Kidney (tissue), 22 donors: ENCODE measurements at places on chromosomes 5 and 9. TPM values are rescaled to one million over a fixed set of nuclear protein-coding genes. Genes with fewer than 3 reads are reported as not detected.

DNA sequence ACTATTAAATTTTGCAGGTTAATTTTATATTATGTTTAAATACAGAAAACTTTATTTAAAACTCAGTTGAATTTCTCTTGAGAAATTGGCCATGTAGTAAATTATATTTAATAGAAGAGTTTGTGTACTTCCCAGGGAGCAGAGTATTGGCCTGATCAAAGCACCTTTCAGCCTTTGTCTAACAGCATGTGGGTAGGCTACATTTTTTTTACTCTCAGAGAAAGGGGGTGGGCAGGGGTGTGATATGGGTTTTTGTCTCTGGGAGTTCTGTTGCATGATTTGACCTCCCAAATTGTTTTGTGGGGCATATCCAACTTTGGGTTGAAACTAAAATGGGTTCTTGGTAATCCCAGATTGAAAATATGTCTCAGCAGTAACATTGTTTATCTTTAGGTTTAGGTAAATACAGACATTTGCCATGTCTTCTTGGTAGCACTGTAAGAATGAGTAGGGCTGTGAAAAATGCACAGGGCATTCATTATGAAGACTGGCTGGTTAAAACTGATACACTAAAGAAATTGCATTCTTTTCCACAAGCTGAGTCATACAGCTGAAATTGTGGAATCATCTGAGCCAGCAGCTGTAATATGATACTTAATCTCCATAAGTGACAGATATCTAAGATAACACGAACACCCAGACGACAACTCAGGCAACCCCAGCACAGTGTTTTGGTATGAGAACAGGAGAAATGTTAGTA is 75.4 kb upstream of the CDKN2B start:
- no peak for DNase-seq

GDA gene
- 31.4 TPM for total RNA-seq

ZNF454 gene
- 4.2 TPM for total RNA-seq

GRCh38 chr5:141050622-141051520 is at the start of gene PCDHB1:
TSS of gene PCDHB1 (plus strand) at chr5:141051374. CDS start at chr5:141051471, 97 bp downstream.
- peak; percentile 47 for DNase-seq

- peak; percentile 54 for DNase-seq
These were observed 8.4 kb upstream of the SETD9 start for GRCh38 chr5:56900858-56901578.

FAM81B gene
- 1.9 TPM for total RNA-seq

- DNase-seq, result no peak
These were observed 6.0 kb downstream of the F2RL2 start for GRCh38 chr5:76617229-76617628.

- no peak for DNase-seq
These were observed 40.0 kb downstream of the PIK3R1 start for GRCh38 chr5:68255305-68256120.

DNA sequence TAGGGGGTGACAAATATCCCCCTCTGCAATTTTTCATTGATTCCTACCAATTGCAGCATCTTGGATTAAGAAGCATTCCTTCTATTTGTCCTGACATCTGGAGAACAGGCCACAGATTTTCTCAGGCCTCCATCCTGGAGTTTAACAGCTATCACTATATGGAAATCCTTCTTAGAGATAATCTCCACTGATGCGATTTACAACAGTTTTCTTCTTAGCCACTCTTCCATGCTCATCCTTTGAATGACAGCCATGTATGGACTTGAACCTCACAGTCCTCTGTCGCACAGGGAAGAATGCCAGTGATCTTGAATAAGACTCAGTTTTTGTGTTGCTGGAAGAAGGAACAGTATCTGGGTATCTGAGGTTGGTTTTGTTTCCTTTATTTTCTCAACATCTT is 73.2 kb downstream of the PGM5 start:
- no peak for DNase-seq

MELK gene
- 1.1 TPM for total RNA-seq

GLDC gene
- 60.1 TPM for total RNA-seq

GRCh38 chr5:80998590-80998979 is 38.4 kb downstream of the RASGRF2 start:
- no peak for DNase-seq

GRCh38 chr5:173180331-173180730 is 36.0 kb downstream of the BNIP1 start:
- no peak for DNase-seq

INSYN2B gene
- total RNA-seq, result 0.28 TPM

GRCh38 chr5:25579111-25579510 is 934.3 kb upstream of the CDH10 start:
- no peak for DNase-seq

DNA sequence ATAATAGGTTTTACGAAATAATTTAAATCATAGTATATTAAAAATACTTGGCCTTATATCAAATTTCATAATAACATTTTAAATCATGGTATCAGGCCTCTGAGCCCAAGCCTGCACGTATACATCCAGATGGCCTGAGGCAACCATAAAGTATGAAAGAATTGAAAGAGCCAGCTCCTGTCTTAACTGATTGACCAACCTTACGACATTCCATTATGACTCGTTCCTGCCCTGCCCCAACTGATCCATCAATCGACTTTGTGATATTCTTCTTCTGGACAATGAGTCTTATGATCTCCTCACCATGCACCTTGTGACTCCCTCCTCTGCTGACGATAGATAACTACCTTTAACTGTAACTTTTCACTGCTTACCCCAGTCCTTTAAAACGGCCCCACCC is 545.0 kb downstream of the MTRR start:
- no peak for DNase-seq

SOHLH1 gene
- not detected for total RNA-seq

TAF11L5 gene
- total RNA-seq, result not detected

NUTM2G gene
- total RNA-seq, result not detected

TRIP13 gene
- 1.6 TPM for total RNA-seq

SPDL1 gene
- 6.8 TPM for total RNA-seq

GRCh38 chr9:83274787-83275186 is 211.8 kb upstream of the RASEF start:
- DNase-seq, result no peak

OTP gene
- not detected for total RNA-seq

DDX41 gene
- total RNA-seq, result 86.7 TPM

DNA sequence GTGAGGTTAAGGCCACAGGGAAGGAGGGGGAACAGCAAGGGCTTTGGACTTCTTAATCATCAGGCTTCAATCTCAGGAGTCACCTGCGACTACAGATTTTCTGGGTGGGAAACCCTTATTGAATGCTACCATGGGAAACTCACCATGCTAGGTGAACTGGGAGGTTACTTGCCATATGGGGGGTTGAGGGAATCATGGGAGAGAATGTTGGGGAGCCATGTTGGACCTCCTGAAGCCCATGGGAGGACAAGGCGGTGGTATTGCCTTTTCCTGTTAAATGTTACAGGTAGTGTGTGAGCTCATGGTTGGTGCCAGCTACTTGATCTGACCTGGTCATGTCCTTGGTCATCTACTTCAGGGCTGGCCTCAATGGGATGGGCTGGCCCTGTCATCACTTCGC is 31.4 kb downstream of the NEUROG1 start:
- no peak for DNase-seq

DNA sequence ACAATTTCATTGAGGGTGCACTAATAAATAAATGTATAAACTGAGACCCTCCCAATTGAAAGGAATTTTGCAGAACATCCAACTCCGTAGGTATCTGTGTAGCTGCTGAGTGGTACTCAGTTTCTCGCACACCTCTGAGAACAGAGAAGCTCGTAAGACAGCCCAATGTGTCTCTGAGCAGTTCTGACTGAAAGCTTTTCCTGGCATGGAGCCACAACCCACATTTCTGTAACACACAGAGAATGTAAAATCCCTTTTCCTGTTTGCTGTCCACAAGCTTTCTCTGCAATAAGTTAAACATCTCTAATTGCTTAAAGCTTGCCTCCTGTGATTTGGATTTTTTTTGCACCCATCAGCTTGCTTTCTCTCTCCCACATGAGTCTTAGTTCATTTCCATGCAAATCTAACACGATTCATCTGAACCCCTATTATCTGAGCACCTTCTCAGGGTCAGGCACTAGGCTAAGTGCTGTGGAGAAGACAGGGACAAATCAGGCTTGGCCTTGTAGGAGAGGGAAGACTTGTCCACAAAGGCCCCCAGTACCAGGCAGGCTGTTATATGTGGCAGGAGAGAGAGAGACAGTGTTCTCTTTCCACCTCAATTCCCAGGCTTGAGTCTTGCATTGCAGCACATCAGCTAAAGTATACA is 44.2 kb upstream of the COL15A1 start:
- no peak for DNase-seq

HDHD3 gene
- 29.8 TPM for total RNA-seq

- peak; percentile 94 for DNase-seq
These were observed 118.8 kb upstream of the RPS23 start for GRCh38 chr5:82396871-82397514.

DNA sequence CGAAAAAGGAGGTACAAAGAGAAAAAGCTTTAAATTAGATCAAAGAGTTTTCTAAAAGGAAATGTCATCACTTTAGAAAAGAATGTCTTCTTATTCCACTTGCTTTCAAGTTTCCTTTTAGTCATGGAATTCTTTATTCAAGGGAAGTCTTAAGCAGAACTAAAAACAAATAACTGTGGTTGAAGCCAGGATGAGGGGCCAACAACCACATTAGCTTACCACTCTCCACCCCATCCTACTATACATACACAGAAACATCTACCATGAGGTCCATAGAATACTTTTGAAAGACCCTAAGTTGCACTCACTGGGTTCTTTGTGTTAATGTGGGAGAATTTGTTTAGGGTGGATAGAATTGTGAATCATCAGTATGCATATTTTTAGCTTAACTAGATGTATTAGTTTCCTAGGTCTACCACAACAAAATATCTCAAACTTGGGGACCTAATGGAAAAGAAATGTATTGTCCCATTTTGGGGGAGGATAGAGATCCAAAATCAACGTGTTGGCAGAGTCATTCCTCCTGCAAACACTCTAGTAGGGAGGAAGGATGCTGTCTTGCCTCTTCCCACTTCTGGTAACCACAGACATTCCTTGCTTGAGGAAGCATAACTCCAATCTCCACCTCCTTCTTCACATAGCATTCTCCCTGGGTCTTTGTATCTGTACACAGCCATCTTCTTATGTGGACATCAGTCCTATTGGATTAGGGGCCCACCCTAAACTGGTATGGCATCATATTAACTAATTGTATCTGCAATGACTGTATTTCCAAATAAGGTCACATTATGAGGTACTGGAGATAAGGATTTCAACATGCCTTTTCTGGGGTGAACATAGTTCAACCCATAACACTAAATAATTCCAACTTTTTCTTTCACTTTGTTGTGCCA is 239.4 kb downstream of the LURAP1L start:
- no peak for DNase-seq

DNA sequence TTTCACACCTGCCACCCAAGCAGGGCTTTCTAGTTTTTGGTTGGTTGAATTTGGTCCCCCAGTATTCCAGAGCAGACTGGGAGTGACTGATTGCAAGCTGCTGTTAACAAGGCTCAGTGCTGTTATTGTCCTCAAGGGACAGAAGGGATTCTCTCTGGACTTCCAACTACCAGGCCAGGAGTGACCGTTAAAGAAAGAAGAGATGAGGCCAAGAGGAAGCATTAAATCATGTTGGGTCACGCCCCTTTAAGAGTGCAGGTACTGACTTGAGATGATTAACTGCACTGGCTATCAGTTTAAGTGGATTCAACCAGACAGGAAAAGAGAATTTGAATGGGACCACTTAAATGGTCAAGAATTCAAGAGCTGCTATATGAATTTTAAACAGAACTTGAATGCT is 220.8 kb upstream of the PCSK5 start:
- DNase-seq, result no peak

FGF10 gene
- 6.3 TPM for total RNA-seq

DNA sequence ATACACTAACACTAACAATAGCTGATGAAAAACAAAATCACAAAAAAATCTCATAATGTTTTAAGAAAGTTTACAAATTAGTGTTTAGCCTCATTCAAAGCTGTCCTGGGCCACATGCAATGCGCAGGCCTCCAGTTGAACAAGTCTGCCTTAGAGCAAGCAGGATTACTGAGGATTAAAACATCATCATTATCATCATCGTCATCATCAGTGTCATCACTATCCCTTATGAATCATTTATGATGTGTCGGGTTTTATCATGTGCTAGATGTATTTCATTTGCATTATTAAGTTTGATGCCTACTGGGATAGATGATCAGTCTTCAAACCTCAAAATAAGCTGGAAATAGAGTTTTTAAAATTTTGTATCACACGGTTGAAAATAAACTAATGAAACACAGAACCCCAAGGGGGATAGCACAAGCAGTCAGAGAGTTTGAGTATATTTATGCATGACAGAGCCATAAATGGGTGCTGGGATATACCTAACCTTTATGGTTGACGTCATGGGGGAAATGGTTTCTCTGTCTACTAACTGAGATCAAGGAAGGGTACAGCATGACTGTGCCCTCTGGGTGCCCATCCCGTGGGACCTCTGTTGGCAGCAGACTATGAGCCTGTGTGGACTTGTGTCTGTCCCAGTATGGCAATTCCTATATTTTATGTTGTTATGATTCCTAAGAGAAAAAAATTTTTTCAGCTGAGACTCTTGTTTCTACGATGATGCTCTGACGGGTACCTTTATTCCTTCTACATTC is 150.3 kb upstream of the ADRA1B start:
- DNase-seq, result no peak

- DNase-seq, result no peak
These were observed 25.2 kb downstream of the SKP2 start for GRCh38 chr5:36177154-36177553.
